B cell (primary cell): ENCODE measurements at places on chromosomes 6 and 20.

DNA sequence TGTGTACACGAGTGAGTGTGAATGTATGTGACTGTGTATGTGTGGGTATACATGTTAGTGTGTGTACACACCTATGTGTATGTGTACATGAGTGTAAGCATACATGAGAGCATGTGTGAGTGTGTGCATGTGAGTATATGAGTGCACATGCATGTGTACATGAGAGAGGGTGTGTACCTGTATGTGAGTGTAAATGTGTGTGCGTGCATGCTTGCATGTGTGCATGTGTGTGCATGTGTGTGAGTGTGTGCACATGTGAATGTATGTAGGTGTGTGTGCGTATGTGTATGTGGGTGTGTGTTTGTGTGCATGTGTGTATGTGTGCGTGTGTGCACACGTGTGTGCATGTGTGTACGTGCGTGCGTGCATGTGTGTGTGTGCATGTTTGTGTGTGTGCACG, 183.4 kb downstream of the BMP7 start:
- H3K27ac ChIP-seq = no peak overlapping the region
- H3K36me3 ChIP-seq = no peaks in the 10 kb centered on the region
- no peaks in the 10 kb centered on the region for H3K27me3 ChIP-seq
- H3K4me1 ChIP-seq = no peaks in the 10 kb centered on the region
- H3K4me3 ChIP-seq = no peak overlapping the region
- DNase-seq = no peak

DNA sequence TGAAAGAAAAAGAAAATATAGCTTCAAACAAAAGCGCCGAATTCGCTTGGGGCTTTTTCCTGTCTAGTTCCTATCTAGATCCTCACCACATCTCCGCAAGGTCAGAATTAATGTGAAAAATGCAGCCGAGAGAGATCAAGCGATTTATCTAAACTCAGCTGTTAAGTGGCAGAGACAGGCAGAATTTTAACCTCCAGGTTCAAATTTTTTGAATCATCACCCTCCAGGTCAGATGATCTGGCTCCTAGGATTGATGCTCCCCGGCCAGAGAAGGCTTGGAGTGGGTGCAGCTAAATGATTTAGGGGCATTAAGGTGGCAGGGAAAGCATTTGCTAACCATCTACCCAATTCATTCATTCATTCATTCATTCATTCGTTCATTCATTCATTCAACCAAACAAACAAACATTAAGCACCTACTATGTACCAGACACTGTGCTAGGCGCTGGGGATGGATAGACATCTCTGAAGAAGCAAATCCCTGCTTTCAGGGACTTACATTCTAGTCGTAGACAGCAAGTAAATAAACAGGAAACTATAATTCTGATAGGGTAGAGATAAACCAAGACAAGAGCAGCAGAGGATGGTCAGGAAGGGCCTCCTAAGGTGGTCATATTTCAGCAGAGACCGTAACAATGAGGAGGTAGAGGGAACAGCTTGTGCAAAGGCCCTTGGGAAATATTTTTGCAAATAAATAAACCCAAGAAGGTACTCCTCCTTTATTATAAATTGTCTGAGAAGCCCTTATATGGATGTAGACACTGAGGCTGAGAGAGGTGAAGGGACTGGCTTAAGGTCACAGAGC, 672 bp upstream of the UBE2V1 start:
- DNase-seq = no peak
- no peaks in the 10 kb centered on the region for H3K27me3 ChIP-seq
- peak overlapping the region; percentile 91 for H3K27ac ChIP-seq
- H3K4me1 ChIP-seq = peaks cover 62% of the 10 kb centered on the region
- H3K4me3 ChIP-seq = peak overlapping the region; percentile 97

DNA sequence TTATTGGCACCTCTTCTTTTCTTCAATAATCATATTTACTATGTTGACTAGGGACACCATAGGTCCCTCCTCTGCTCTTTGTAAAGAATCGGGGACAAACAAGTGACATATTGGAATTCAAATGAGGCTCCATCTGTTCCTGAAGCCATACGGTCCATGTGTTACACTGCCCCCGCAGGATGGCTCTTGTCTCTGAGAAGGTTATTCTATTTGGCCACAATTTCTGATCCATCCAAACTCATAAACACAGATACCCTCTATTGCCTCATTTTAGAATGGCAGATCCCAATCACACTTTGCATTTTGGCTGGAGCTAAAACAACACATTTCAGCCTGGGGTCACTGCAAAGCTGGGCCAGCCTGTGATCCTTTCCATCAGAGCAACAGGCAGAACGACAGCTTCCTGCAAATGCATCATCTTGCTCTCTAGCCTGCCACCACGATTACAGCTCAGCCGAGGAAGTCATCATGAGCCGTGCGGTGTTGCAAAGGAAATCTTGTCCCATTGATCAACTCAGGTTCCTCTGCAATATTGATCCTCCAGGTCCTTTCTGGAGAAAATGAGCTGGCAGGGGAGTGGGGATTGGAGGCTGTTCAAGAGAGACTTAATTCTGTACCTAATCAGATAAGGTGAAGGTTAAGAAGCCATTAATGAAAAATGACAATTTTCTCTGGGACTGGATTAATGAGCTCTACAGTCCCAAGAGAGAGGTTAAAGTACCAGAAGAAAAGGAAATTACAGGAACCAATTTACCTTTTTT, 73.1 kb downstream of the AGPAT4 start:
- no peak overlapping the region for H3K4me3 ChIP-seq
- DNase-seq = no peak
- H3K4me1 ChIP-seq = peaks cover 30% of the 10 kb centered on the region

DNA sequence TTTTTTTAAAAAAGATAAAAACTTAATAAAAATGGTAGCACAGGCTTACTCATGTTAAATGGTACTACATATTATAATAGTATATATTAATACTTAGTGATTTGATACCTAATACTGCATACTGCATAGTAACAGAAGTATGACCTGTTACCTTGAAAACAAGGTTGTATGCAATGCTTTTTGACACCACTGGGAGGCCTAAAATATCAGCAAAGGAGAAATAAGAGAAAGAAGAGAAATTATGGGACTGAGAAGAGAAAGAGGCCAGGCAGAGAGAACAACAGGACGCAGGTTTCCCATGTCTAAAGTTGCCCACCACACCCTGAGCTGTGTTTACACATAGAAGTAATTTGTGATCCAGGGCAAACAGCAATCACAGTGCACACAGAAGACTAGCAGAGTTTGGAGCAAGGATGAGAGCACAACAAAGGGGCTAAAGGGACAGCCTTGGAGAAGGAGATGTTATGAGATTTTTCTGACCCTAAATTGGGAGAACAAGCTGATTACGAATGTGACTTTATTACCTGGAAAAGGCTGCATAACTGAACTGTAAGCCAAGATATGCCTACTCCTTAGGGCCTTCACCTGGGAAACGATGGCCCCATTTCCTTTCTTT, 73.2 kb downstream of the ROS1 start:
- H3K4me1 ChIP-seq = no peaks in the 10 kb centered on the region
- H3K27me3 ChIP-seq = no peaks in the 10 kb centered on the region
- no peaks in the 10 kb centered on the region for H3K36me3 ChIP-seq
- DNase-seq = no peak
- H3K4me3 ChIP-seq = no peak overlapping the region

- peaks cover 57% of the 10 kb centered on the region for H3K27me3 ChIP-seq
- no peaks in the 10 kb centered on the region for H3K36me3 ChIP-seq
- no peak overlapping the region for H3K27ac ChIP-seq
- DNase-seq = no peak
Observed at GRCh38 chr20:63007360-63007645, 539 bp upstream of the BHLHE23 start.

DNA sequence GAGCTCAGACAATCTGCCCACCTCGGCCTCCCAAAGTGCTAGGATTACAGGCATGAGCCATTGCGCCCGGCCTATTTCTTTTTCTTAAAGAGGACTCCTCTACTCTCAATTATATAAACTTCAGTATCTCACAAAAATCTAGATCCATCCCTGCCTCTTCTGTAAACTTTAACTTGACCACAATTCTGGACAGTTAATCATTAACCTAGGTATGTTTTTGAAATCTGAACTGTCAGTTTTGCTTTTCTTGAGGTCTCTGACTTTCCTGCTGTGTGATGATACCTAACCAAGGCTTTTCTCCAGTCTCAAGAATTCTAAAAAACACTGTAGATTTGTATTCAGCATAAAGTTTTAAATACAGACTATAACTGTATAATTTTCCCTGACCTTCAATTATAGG, 388.2 kb upstream of the SYNCRIP start:
- DNase-seq = no peak
- H3K36me3 ChIP-seq = no peaks in the 10 kb centered on the region
- no peaks in the 10 kb centered on the region for H3K27me3 ChIP-seq
- no peak overlapping the region for H3K27ac ChIP-seq
- H3K4me3 ChIP-seq = no peak overlapping the region

DNA sequence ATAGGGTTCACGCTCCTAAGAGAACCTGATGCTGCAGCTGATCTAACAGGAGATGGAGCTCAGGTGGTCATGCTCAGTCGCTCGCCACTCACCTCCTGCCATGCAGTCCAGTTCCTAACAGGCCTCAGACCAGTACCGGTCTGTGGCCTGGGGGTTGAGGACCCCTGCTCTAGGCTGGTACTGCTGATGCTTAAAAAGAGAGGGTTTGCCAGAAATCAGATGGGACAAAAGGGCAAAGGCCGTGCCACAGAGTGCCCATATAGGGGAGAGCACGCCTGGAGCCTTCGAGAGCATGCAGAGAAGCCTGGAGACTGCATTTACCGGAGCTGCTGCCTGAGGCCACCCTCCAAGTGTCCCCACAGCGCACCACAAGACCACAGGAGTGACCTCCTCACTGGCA, 75.5 kb downstream of the PTPN1 start:
- peaks cover 79% of the 10 kb centered on the region for H3K36me3 ChIP-seq
- no peaks in the 10 kb centered on the region for H3K27me3 ChIP-seq
- H3K27ac ChIP-seq = no peak overlapping the region
- peaks cover 32% of the 10 kb centered on the region for H3K4me1 ChIP-seq
- no peak for DNase-seq

- H3K27me3 ChIP-seq = no peaks in the 10 kb centered on the region
- H3K36me3 ChIP-seq = no peaks in the 10 kb centered on the region
- no peaks in the 10 kb centered on the region for H3K4me1 ChIP-seq
- no peak for DNase-seq
- H3K4me3 ChIP-seq = no peak overlapping the region
- H3K27ac ChIP-seq = no peak overlapping the region
Observed at GRCh38 chr6:33959661-33960344, 156.0 kb upstream of the MLN start.

- no peaks in the 10 kb centered on the region for H3K36me3 ChIP-seq
- H3K27ac ChIP-seq = no peak overlapping the region
- no peak overlapping the region for H3K4me3 ChIP-seq
Observed at GRCh38 chr20:17399303-17399985, 131.7 kb downstream of the BFSP1 start.

- H3K4me1 ChIP-seq = no peaks in the 10 kb centered on the region
- H3K4me3 ChIP-seq = no peak overlapping the region
- H3K27me3 ChIP-seq = no peaks in the 10 kb centered on the region
- no peak for DNase-seq
Observed at GRCh38 chr6:3500262-3501014, 43.6 kb upstream of the SLC22A23 start.

DNA sequence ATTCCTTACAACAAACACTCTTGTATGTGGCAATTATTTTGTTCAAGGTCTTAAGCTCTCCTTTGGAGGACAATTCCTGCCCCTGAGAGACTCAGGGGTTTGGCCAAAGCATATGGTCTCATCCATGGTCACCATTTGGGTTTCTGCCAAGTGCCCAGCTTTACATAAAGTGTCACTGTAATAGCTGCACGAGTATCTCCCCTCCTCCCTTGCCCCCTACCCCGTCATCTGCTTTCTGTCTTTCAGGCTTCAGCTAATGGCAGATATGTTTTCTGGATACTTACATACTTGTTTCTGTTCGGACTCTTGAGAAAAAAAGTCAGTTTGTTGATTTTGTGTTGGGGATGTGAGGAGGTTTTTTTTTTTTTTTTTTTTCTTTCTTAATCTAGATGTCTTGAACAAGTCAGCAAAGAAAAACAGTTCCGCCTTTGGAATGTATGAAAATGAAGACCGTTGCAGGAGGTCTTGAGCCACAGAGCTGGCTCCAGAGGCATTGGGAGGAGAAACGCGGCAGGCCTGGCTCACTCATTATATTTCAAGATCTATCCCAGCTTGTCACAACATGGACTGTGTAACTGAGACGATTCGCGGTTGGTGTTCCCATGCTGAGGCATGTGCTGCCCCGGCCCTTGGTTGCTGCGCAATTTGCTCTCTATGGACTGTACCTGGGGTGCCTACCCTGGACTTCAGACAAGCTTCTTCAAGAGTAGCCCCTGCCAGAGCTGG, 32.6 kb upstream of the STX16 start:
- DNase-seq = no peak
- no peak overlapping the region for H3K4me3 ChIP-seq
- no peaks in the 10 kb centered on the region for H3K27me3 ChIP-seq
- H3K36me3 ChIP-seq = no peaks in the 10 kb centered on the region
- H3K27ac ChIP-seq = no peak overlapping the region
- no peaks in the 10 kb centered on the region for H3K4me1 ChIP-seq

- no peaks in the 10 kb centered on the region for H3K27me3 ChIP-seq
- no peak overlapping the region for H3K27ac ChIP-seq
- H3K36me3 ChIP-seq = no peaks in the 10 kb centered on the region
- H3K4me3 ChIP-seq = no peak overlapping the region
- H3K4me1 ChIP-seq = no peaks in the 10 kb centered on the region
- DNase-seq = no peak
Observed at GRCh38 chr6:158758451-158758860, 60.7 kb downstream of the EZR start.

DNA sequence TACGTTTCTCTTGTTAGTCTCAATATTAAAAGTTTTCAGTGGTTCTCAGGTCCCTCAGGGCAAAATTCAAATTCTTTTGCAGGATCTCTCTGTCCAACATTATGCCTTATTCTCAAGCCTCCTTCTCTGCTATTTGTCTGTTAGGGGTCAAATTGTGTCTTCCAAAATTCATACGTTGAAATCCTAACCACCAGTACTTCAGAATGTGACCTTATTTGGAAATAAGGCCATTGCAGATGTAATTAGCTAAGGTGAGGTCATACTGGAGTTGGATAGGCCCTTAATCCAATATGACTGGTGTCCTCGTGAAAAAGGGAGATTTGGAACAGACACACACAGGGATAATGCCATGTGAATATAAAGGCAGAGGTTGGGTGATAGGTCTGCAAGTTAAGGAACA, 64.1 kb upstream of the ADGRF1 start:
- no peak overlapping the region for H3K27ac ChIP-seq
- H3K4me1 ChIP-seq = no peaks in the 10 kb centered on the region
- no peak overlapping the region for H3K4me3 ChIP-seq
- no peak for DNase-seq
- H3K27me3 ChIP-seq = no peaks in the 10 kb centered on the region
